ENCODE measurements at places on chromosomes 11 and 22. TPM values are rescaled to one million over a fixed set of nuclear protein-coding genes. Genes with fewer than 3 reads are reported as not detected.

DNA sequence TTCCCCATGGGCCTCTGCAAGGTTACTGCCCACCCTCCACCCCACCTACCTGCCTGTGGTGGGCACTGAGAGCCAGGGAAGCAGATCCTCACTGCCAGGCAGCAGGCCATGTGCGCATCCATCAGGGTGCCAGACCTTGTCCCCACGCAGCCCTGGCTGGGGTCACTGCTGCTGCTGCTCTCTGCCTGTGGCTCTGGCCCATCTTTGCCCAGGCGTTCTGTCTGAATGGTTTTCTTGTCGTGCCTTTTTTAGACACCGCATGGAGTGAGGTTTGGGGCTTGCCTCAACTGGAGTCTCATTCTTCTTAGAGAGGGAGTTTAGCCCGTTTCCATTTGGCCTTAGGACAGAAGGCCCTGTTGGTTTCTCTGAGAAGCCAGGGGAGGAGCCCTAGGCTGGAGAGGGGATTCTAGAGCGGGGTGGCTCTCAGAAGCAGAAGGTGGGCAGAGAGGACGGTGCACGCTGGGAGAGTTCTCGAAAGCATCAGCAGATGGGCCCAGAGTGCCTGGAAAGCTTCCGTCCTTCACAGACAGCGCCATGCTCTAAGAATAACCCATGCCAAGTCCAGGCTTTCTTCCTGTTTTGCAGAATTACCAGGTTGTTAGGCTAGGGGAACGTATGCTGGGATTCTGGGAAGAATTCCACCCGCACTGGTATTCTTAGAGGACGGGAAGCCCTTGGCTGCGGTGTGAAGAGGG, 8.1 kb downstream of the TANGO2 start:
- no peak for DNase-seq

- DNase-seq, result no peak
Observed at GRCh38 chr22:47788461-47788860, 1026.0 kb downstream of the TBC1D22A start.

DNA sequence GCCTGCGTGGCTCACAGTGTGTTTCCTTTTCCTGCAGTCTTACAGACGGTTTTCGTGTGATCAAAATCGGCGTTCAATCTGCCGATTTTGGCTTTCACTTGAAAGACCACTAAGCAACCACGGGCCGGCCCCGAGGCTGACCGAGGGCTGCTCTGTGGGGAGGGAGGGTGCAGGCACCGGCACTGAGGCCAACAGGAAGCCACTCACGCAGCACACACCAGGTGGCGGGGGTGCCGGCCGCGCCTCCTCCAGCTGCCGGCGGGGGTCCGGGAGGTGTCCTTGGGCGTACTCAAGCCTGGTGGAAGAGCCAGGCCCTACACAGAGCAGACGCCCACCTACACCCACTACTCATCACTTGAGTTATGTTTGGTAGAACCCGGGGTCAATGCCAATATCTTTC, 14.3 kb downstream of the TOLLIP start:
- no peak for DNase-seq

- DNase-seq, result no peak
Observed at GRCh38 chr11:134287561-134287960, 11.4 kb downstream of the GLB1L3 start.

DNA sequence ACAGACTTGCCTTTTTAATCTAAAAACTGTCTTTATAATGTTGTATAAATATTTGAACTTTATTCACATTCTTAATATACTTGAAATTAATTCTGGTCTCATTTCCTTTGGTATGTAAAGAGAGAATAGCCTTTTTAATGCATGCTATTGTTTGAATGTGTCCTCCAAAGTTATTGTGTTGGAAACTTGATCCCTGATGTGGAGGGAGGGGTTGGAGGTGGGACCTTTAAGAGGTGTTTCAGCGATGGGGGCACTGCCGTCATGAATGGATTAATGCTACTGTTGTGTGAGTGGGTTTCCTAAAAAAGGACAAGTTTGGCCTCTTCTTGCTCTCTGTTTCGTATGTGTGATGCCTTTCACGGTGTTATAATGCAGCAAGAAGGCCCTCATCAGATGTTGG, 131.7 kb downstream of the DDX10 start:
- DNase-seq, result no peak

- DNase-seq, result no peak
Observed at GRCh38 chr11:99911116-99911515, 776.0 kb upstream of the ARHGAP42 start.

GRCh38 chr11:44775985-44776446, 49.3 kb downstream of the TSPAN18 start:
- DNase-seq, result no peak

GRCh38 chr11:6911948-6912347, 8.9 kb upstream of the OR2D3 start:
- no peak for DNase-seq

The PHLDA2 gene
- 1.3 TPM for total RNA-seq

The DRD4 gene
- total RNA-seq, result 0.70 TPM

DNA sequence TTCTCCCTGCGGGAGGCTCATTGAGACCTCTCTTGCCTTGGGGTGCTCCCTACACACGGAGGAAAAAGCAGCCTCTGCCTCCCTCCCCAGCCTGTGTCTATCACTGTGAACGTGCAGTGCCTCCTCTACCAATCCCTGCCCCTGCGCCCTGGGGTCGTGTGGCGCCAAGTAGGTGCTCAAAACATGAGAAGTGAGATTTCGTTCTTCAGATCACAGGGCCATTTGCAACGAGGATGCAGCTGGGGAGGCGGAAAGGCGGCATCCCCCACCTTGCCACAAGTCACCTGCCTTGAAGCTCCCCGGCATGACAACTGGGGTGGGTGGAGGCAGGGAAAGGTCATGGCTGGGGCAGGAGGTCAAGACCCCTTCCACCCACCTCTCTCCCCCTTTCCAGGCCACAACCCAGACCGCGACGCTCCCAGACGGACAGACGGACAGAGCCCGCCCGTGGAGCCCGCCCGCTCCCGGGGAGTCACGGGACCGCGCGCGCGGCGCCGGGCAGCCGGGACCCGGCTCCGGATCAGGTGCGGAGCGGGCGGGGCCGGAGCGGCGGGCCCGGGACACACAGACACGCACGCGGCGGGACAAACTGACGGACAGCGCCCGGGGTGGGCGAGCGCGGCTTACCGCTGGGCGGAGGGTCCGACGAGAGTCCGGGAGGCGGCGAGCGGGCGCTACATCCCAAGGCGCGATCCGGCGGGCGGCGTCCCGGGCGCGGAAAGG, 485 bp downstream of the KCNJ4 start:
- DNase-seq, result peak; percentile 46

GRCh38 chr11:94855666-94856065, 87.5 kb downstream of the AMOTL1 start:
- no peak for DNase-seq

DNA sequence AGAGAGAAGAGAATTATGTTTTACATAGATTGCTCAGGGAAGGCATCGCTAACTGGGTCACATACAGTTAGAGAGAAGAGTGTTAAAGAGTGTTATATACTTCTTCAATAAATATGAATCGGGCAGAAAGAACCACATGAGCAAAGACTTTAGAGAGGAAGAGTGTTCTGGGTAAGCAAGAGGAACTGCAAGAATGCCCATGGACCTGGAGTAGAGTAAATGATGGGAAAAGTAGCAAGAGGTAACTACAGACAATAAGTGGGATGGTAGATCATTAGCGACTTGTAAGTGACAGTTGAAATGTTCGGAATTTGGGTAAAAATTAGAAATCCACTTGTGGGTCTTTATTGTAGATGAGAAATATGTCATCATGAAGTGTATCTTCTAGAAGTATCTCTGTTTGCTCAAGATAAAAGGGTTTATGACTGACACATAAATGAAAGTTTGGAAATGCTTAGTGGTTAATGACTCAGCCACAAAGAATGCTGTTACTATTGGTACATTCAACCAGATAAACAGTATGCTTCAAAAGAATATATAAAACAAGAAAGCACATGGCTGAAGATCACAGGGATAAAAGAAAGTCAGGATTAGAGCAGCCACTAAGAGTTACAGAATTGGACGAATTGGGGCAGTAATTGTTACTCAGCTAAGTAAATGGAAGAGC, 229.3 kb downstream of the CASP12 start:
- DNase-seq, result no peak

- no peak for DNase-seq
Observed at GRCh38 chr11:120112174-120112796, 25.6 kb downstream of the TRIM29 start.

The NLRP14 gene
- total RNA-seq, result 0.05 TPM

- no peak for DNase-seq
Observed at GRCh38 chr11:113274713-113275582, 39.4 kb upstream of the TTC12 start.

The DEUP1 gene
- not detected for total RNA-seq

The ANO5 gene
- not detected for total RNA-seq

DNA sequence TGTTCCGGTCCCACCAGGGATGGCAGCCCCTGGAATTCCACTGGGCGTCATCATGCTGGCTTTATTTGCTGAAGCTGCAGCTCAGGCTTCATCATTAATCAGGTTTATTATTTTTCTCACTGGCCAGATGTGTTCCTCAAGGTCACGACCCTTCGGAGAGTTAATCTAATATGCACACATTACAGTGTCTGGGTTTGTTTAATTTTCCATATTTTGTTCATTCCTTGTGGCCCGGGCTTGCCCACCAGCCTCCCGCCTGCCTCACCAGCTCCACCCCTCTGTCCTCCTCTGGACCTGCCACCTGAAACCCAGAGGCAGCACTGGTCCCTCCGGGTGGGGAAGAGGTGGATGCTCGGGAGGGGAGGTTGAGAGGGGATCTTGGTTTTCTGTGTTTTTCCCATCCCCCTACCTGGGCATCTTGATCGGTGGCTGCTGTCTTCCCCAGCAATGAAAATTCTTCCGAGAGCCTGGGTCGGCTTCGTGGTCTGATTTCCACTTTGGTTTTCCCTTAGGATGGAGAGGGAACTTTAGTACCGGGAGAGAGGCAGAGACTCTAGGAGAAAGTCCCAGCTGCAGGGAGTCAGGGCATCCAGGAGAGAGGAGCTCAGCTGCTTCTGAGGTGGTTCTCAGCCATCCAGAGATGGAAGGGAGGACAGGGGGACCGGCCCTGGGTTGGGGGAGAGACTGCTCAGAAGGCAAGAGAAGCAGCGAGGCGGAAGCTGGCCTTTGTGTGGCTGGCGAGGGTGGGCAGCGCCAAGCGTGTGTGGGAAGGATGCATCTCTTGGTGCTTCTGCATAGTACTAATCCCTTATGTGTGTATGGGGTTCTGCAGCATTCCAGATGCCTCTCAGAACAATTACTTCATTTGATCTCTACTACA, 2.1 kb downstream of the GRIK4 start:
- no peak for DNase-seq

DNA sequence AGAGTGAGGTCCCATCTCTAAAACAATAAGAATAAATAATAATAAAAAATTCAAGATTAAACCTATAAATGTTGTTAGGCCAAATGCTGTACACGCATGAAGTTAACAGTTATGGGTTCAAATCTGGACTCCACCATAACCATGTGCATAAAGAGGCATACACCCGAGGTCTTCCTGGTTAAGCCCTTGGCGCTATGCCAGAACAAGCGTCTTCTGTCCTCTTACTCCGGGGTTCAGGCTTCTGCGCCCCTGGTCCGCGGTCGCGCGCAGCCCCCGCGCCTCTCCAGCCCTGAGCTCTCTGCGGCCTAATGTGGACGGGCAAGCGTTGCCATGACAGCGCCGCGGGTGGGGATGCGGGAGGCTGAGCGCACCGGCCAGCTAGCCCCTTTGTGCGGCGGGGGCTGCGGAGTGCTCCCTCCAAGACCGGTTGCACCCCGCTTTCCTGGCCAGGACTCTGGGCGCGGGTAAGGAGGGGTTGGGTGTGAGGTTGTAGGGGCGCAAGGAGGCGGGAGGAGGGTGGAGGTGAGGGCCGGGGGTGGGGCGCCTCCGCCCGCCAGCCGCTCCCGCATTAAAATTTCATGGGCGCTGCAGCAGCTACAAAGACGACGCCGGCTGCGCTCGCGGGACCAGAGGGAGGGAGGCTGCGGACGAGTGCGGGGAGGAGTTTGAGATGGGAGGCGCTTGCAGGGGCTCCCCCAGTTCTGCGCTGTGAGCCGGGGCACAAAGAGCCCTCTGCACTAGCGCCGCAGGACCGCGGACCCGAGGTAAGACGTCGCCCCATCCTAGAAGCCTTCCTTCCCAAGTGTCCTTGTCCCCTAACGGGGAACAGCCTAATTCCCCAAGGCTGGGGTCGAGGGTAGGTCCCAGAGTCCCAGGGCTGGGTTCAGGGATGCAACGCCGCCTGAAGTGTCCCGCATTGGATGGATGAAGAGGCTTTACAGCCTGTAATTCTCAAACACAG, at the start of gene MIAT:
Gene MIAT (plus strand): TSS at position 698 of the 961 bp plus-strand sequence.
- peak; percentile 77 for DNase-seq

The VSIG10L2 gene
- not detected for total RNA-seq

GRCh38 chr11:82906236-82906635, 4.7 kb downstream of the DDIAS start:
- no peak for DNase-seq

GRCh38 chr11:77472991-77473800, 698 bp downstream of the PAK1 start:
- DNase-seq, result peak; percentile 63

The CALCB gene
- 0.39 TPM for total RNA-seq

The CRYBB2 gene
- not detected for total RNA-seq

The TRIM6 gene
- not detected for total RNA-seq

The CD81 gene
- total RNA-seq, result 181 TPM

DNA sequence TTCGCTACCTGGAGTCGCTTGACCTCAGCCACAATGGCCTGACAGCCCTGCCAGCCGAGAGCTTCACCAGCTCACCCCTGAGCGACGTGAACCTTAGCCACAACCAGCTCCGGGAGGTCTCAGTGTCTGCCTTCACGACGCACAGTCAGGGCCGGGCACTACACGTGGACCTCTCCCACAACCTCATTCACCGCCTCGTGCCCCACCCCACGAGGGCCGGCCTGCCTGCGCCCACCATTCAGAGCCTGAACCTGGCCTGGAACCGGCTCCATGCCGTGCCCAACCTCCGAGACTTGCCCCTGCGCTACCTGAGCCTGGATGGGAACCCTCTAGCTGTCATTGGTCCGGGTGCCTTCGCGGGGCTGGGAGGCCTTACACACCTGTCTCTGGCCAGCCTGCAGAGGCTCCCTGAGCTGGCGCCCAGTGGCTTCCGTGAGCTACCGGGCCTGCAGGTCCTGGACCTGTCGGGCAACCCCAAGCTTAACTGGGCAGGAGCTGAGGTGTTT, 12.8 kb downstream of the TSKU start:
- no peak for DNase-seq
